ENCODE measurements at places on chromosomes 2 and 18.

GRCh38 chr2:144254342-144255235 is 265.3 kb downstream of the ZEB2 start:
- DNase-seq = no peak

GRCh38 chr2:22056621-22057132 is 932.9 kb downstream of the TDRD15 start:
- DNase-seq = no peak

DNA sequence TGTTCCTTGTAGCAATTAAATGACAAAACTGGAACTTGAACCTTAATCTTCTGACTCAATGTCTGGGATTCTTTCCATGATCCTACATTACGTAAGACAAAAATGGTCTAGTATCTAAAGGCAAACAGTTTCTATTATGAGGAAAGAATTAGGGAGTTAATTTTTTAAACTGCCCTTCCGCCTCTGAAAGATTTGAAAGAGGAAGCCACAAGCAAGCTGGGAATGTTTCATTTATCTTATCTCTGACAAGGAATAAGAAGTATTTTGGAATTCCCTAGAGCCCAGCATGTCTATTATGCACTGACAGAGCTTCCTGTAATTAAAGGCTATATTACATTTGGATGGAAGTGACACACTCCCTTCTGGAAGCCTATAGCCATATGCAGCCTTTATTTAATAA is 558.8 kb upstream of the CDH2 start:
- no peak for DNase-seq

DNA sequence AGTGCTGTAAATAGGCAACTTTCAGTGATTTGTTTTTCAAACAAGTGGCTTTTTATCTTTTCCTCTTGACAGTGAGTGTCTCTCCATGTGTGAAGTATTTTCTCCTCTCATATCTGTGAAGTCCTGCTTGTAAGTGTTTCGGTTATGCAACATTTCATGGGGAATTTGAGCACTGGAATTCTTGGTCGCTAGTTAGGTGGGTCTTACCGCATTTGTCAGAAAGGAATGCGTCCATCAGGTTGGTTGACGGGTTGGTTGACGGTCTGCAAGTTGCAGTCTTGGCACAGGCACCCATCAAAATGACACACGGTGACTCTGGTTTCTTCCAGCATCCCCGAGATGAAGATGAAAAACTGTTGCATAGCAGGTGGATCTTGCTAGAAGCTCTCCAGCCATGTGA is 109.8 kb downstream of the AGAP1 start:
- no peak for DNase-seq

- DNase-seq = no peak
Observed at GRCh38 chr2:213806125-213806726, 522.0 kb downstream of the SPAG16 start.

- no peak for DNase-seq
Observed at GRCh38 chr2:175726223-175726622, 275.8 kb downstream of the LNPK start.

- no peak for DNase-seq
Observed at GRCh38 chr2:156320486-156321098, 11.9 kb downstream of the NR4A2 start.

DNA sequence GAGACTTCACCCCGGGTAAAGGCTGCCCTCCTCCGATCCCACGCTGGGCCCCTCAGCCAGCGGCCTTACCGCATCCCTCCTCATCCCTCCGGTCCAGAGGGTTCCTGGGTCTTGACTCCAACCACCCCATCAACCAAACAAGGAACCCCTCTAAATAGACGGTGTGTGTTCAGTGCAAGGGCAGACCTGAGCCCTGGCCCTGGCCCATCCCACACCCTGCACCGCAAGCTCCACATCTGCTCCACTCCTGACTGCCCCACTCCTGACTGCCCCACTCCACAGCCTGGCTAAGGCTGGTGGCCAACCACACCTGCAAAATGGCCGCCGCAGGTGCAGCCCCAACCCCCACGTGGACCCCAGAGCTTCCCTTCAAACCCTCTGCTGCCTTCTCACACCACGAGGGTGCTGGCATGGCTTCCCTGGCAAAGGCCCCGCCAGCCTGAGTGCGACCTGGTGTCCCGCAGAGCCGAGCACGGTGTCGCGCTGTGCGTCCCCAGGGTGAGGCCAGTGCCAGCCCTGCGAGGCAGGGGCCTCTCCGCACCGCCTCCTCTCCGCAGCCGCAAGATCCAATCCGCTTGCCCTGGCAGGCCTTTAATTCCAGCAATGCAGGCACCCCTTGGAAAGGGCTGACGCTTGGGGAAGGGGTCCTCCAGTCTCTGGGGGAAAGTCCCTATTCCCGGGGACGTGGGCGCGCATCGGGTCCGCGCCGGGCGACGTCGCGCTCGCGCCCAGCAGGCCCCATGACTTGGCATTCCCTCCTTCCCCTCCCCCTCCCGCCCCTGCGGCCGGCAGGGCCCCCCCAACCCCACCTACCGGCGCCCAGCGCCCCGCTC is 1.5 kb downstream of the KIF1A start:
- no peak for DNase-seq

- no peak for DNase-seq
Observed at GRCh38 chr18:77131100-77131651, 1.4 kb downstream of the MBP start.

GRCh38 chr2:105138643-105139042 is 100.8 kb downstream of the MRPS9 start:
- no peak for DNase-seq

DNA sequence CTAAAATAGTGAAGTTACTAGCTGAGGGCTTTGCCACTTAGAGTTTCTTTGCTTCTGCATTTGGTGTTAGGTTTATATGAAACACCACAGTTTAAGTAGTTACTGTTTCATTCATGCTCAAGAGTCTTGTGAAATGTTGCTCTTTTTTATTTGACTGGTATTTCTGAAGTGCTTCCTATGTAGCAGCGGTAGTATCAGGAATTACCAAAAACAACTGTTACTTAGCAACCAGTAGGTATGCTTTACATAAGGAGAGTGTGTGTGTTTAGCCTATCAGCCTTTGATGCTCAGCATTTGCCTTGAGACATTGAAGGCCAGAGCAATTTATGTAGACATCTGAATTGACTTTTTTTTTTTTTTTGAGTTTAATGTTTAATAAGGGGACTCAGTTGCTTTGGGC is 3.6 kb downstream of the DIS3L2 start:
- DNase-seq = no peak

GRCh38 chr2:172305066-172305465 is 122.3 kb upstream of the ITGA6 start:
- no peak for DNase-seq

DNA sequence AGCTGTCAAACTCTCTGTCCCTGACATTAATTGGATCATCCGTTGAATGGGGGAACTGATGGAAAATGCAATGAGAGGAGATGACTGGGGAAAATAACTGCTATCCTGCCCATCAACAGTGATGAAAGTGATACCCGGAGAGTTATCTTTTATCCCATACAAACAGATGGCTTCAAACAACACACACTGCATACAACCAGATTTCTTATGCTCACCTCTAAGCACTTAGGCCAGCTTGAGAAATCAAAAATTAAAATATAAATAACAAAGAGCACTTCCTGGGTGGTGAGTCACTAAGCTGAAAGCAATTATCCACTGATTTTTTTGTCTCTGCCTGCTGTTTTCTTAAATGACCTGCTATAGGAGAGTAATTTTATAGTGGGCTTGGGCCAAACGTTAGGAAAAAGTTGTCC is 237.6 kb upstream of the RGPD4 start:
- peak; percentile 91 for DNase-seq

DNA sequence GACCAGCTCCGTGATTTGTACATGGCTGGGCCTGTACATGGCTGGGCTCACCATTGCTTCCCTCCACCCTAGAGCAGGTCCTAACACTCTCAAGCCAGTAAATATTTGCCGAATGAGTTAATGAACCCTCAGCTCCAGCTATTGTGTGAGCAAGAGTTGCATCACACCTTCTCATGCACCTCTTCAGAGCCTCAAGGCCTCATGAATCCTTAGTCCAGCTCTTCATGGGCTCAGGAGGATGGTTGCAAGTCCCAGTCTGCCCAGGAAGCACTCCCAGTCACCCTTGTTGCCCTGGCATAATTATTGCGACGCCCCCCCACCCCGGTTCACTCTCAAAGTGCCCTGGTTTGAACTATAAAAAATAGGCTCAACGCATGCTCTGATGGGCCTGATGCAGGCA is 30.1 kb upstream of the GNAL start:
- no peak for DNase-seq

DNA sequence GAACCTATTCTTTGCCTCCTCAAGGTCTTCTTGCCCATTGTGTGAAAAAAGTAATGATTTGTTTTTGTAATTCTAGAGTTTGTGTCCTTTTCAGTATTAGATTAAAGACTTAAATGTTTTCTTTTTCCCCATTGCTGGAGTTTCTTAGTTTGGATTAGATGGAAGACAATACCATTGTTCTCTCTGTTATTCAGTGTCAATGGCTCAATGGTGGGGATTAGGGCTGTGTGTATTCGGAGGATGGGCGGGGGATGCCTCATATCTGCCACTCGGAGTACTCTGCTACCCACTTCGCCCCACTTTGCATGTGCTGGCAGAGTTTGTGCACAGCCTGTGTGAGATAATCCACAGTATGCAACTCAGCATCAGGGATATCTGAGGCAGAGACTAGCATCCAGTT is 90.1 kb downstream of the KLHL29 start:
- no peak for DNase-seq

DNA sequence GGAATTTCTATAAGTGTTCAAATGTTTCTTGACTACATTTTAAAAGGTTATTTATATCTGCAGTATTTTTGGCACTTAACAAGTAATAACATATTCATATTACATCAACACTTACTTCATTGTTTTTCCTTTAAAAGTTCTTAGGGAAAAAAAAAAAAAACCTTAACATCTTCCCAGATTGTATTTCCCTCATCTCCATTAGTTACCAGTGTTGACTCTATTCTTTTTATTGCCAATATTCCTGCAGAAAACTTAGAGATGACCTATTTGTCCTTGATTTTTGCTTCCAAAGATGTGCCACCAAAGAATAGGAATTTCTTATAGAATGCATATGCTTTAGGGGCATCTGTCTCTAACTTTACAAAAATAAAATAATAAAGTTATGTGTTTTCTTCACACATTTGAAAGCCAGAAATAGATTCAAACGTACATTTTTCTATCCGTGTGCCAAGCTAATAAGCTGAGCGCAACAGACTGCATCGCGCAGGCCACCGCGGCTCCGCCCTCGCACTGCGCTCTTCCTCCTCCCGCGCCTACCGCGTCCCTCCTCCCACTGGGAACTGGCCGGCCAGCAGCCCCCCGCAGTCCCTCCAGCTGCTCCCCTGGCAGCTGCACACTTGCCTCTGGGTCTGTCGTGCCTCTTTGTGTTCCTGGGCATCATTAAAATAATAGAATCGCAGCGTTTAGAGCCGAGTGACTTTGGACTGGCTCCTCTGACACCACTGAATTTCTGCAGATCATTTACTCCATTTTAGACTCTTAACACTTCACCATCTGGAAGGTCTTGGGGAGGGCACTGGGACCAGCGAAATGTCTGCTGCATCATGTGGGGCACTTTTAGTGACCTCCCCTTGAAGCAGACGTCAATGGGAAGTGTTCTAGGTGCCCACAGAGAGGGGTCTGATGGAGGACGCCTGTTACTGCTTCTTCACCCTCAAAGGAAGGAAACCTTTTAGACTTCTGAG is 21.2 kb upstream of the NAB1 start:
- peak; percentile 68 for DNase-seq

GRCh38 chr18:53253789-53254188 is 913.8 kb downstream of the DCC start:
- DNase-seq = no peak

GRCh38 chr2:157898591-157898996 is 22.5 kb upstream of the ACVR1 start:
- no peak for DNase-seq

GRCh38 chr2:240320204-240320993 is 115.1 kb upstream of the GPC1 start:
- DNase-seq = no peak

DNA sequence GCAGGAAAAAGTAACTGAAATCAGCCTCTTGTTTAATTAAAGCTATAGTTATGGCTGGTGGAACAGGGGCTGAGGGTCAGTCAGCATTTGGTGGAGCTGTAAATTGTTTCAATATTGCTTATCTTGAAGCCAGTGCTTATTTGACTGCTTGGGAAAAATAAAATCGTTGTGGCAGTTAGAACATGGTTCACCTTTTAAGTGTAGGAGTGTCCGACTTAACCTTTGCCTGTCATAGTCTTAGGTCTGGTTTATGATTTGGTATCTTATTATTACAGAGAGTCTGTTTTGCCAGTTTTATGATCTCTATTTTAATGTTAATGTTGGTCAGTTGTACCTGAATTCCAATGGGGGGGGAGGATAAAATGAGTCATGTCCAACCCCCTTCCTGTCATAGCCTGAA is 27.2 kb upstream of the NOL4 start:
- DNase-seq = no peak

DNA sequence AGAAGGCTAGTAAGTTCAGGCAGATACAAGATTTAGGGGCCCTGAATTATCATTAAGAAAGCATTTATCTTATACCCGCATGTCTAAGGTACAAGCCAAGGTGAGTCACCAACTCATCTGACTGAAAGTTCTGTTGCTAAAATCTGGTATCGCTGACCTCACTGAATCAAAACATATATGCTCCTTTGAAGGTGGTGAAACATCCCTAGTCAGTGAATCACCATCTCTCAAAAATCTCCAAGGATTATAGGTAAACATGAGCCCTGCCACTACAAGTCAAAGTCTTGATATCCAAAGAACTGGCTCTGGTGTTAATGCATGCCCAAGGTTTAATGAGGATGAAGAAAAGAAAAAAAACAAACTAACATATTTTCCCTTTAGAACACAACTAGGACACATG is 43.5 kb downstream of the IRS1 start:
- no peak for DNase-seq

DNA sequence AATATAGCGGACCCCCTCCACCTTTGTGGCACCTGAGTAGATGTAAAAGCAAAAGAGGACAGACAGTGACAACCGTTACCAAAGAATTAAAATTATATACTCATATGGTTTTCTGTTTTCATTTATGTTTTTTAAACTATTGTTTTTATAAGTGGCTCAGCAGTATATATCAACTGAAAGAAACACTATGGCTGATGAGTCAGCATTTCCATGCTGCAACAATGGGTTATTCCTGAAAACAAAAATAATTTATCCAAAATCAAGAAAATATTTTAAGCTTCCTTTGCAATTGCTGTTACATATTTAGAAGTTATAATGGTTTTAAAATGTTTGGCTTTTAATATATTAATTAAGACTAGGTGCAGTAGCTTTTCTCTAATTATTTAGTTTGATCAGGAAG is 17.7 kb downstream of the MRPS9 start:
- DNase-seq = no peak

DNA sequence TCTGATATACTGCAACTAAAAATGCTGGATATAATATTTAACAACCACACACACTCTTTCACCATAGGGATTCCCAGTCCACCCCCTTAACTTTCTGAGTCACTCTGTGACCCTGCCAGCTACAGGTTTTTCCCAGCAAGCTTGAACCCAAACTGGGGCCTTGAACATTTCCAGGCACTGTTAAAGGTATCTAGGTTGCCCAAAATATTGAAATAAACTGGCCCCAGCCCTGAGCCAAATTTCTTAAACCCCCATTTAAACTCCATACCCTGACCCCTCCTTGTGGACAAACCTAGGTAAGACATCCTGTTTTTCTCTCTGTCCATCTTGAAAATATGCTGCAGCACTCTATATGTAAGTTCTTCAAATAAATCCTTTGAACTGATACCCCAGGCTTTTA is 19.7 kb upstream of the DCTN1 start:
- DNase-seq = no peak
